ENCODE measurements at places on chromosomes 13 and 19.

DNA sequence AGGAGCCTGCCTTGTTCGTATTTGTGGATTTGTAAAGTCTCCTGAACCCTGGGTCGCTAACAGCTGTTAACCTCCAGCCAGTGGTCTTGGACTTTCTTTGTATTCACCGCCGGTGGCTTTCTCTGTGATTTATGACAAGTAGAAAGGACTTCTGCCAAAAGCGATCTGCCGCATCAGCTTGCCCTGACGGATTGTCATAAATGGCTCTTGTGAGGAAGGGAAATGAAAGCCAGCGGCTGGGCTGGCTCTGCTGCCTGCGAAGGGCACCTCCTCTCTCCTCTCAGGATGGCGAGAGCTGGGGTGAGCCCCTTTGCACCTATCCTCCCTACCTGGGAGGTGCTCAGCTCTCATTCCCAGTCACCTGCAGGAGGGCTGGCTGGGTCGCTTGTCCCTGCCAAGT lies 25.6 kb downstream of the DHRS12 start:
- no peak for DNase-seq

- DNase-seq: no peak
Observed at GRCh38 chr13:76756451-76756850, 129.8 kb downstream of the KCTD12 start.

DNA sequence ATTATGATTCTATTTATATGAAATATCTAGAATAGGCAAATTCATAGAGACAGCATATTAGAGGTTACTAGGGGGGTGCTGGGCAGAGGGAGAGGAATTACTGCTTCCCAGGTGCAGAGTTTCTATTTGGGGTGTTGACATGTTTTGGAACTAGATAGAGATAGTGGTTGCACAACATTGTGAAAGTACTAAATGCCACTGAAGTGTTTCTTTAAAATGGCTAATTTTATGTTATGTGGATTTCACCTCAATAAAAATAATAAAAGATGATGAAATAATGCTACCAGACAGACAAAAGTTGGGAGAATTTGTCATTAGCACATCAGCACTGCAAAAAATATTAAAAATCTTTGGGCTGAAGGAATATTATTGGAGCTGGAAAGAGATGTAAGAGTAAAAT lies 63.4 kb downstream of the SLC6A16 start:
- no peak for DNase-seq

DNA sequence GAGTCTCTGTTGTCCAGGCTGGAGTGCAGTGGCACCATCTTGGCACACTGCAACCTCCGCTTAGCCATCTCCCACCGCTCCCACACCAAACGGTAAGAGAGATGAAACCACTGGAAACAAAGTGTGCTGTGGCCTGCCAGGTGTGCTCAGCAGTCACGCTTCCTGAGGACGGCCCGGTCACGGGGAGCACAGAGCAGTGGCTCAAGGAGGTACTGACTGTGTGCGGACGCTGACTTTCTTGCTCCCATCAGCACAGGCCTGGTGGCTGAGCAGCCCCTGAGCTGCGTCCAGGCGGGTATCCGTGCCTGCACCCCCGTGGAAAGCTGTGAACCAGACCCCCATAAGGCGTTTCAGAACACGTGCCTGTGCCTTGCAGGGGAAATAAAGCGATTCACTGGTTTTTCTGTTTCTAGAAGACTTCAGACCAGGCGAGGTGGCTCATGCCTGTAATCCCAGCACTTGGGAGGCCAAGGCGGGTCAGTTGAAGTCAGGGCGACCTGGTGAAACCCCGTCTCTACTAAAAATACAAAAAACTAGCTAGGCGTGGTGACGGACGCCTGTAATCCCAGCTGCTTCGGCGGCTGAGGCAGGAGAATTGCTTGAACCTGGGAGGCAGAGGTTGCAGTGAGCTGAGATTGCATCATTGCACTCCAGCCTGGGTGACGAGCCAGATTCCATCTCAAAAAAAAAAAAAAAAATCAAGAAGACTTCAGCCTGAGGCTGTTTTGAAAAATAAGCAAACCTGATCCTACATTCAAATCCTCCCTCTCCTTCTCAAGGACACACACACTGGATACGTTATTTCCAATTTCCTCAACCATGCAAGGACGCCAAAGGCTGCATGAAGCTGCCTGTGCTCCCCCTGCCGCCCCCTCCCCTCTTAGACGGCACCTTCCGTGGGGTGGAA lies 25.5 kb downstream of the ADPRHL1 start:
- DNase-seq: peak; percentile 10

DNA sequence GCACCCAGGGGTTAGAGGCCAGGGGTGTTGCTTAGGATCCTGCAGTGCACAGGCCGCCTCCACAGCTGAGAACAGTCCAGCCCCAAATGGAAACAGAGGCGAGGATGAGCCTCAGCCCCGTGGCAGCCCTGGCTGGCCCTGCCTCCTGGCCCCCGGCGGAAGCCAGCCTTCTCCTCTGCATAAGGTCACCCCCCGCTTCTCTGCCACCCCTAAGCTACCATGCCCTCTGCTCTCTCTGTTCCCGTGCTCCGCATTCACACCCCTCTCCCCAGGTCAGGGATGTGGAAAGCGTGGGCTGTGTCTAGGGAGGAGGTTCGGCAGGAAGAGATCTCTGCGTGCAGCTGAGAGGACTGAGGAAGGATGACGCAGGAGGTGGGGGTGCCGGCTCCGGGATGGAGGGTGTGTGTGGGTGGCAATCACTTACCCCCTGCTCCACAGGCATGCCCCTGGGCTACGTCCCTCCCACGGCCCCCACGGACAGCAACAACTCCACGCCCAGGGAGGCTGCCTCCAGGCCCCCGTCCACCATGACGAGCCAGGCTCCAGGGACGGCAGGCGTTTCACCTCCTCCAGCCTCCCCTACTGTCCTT lies 6.0 kb downstream of the SSC5D start:
- DNase-seq: peak; percentile 44

DNA sequence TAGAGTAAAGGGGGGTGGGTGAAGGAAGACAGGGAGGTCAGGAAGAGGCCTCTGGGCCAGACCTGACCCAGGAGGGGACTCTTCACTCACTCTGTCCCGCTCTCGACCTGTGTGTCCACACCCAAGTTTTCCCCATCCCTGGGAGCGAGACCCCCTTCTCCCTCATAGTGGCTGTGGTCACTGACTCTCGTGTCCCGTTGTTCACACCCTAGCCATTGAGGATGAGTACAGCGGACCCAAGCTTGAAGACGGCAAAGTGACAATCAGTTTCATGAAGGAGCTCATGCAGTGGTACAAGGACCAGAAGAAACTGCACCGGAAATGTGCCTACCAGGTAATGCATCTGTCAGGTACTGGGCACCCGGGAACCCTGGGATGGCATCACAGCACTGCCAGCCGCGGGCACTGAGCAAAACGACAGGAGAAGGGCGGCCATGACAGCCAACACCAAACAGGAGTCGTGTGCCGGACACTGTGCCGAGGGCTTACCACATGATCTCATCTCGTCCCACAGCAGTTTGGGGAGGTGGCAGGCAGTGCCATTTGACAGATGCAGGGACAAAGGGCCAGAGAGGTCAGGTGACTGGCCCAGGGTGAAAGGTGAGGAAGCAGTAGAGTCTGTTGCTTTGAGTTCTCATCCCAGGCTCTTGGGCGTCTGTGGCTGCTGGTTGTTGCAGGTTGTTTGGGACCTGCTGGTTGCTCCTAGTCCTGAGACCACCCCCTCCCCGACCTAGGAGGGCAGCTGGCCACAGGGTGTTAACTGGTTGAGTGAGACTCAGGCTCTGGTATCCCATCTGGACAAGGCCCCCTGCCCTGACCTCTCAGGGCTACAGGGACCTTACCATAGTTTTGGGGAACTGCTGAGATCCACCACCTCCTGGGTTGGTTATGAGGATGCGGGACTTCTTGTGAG lies 29.6 kb downstream of the PPP5C start:
- no peak for DNase-seq

- DNase-seq: no peak
Observed at GRCh38 chr19:33684538-33685232, 62.9 kb downstream of the CHST8 start.

GRCh38 chr13:25783076-25783475 lies 268.7 kb downstream of the SHISA2 start:
- no peak for DNase-seq

GRCh38 chr13:44317752-44318151 lies 55.9 kb upstream of the SERP2 start:
- peak; percentile 70 for DNase-seq

DNA sequence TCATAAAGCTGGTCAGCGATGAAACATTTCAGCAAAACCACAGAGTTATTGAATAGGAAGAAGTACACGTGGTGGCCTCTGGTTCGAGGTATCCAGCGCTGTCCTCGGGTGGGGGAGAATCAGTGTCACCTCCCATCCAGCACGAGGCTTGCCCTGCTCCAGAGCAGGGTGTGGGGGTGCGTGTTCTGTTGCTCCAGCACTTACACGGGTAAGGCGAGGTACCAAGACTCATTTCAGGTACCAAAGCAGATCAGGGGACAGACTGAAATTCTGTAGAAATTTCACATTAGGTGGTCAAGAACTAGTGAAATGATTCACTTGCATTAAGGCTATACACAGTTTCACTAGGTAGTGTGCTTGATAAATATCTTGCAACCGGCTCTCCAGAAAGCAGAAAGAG lies 164.2 kb upstream of the SOX1 start:
- no peak for DNase-seq

GRCh38 chr19:14113762-14114414 lies 3.7 kb downstream of the PRKACA start:
- DNase-seq: no peak

DNA sequence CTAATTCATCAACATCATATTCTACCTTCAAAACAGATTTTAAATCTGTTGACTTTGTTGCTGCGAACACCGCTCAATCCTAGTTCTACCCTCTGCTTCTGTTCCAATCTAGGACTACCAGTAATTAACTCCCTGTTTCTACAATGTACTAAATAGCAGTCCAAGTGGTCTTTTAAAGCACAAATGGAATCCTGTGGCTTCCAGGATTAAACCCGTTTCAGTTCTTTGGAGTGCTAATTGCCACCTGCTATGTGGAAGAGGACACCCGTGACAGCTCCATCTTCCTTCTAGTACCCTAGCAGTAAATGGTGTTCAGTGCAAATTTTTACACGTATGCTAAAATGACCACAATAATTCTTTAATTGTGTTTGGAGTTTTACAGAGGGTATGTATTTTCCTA lies 232.1 kb downstream of the TDRD3 start:
- no peak for DNase-seq

GRCh38 chr13:77554069-77554468 lies 18.6 kb downstream of the SCEL start:
- no peak for DNase-seq

- peak; percentile 52 for DNase-seq
Observed at GRCh38 chr13:41216160-41216559, 21.8 kb upstream of the KBTBD7 start.

GRCh38 chr13:93535251-93535650 lies 308.6 kb downstream of the GPC6 start:
- DNase-seq: peak; percentile 62

DNA sequence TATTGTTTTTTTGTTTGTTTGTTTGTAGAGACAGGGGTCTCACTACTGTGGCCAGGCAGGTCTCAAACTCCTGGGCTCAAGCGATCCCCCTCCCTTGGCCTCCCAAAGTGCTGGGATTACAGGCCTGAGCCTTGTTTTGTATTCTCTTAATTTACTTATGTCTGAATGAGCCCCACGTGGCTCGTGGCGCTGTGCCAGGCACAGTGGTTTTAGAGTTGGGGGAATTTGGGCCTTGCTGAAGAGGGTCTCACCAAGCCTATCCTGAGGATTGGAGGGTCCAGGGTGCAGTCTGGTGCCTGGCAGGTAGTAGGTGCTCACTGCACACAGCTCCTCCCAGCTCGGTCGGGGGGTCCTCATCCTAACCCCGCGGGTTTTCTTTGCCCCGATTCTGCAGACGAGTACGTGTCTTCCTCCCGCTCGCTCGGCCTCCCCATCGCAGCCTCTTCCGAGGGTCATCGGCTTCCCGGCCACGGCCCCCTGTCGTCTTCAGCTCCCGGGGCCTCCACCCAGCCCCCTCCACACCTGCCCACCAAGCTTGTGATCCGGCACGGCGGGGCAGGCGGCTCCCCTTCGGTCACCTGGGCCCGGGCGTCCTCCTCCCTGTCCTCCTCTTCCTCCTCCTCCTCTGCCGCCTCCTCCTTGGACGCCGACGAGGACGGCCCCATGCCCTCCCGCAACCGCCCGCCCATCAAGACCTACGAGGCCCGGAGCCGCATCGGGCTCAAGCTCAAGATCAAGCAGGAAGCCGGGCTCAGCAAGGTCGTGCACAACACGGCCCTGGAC lies 12.1 kb upstream of the EHD2 start:
- no peak for DNase-seq

GRCh38 chr13:31250435-31250834 lies 50.7 kb downstream of the B3GLCT start:
- no peak for DNase-seq

DNA sequence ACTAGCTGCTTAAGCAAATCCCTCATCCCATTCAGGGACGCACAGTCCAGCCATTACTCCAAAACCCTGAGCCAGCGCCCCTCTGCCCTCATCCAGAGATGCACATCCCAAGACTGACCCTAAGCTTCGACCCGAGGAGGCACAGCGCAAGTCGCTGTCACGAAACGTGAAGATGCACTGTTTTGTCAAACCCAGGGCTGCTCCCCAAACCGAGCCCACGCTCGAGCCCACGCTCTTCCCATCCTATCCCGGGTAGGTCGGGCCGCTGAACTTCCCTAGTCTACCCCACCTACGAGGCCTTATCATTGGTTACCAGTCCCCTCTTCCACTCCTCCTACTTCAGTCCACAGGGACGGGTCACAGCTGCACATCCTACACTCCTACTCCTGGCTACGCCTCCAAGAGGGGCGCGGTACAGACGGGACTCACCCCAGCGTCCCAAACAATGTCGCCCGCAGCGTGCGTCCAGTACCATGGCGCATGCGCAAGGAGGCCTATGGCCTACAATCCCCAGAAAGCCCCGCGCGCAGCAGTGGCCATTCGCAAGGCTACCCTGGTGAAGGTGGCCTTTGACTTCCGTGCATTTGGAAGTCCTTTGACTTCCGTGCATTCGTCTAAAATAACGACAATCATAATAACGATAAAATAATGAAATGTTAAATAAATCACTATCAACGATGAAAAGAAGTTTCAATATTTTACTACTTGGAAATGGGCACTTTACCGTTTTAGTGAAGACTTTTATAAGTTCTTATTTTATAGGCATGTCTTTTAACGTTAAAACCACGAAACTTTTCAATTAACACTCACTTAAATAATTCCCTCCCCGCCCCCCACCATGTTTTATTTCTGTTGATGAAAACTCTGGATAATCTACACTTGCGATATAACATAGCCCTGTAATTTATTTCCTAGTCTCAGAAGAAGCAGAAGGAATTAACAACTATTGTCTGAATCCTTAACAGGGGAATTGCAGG lies at the start of gene ZNF285:
Gene ZNF285 (minus strand): TSS at position 470 of the 977 bp plus-strand sequence. CDS start 4,395 bp downstream, outside the sequence.
- peak; percentile 96 for DNase-seq

GRCh38 chr19:11142528-11143171 lies 12.9 kb downstream of the SPC24 start:
- peak; percentile 95 for DNase-seq

DNA sequence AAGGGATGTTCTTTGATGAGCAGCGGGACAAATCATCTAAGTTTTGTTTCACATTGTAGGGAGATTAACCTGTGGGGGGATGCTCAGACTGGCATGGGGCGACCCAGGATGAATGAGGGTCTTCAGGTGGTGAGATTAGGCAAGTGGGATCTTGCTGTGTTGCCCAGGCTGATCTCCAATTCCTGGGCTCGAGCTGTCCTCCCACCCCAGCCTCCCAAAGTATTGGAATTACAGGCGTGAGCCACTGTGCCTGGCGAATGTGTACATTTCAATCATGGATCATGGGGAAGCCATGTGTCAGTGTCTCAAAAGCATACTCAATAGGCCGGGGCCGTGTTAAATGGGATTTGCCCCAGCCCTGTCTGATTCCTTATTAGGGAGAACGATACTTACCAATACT lies 8.1 kb downstream of the SLC25A42 start:
- no peak for DNase-seq

GRCh38 chr13:45950386-45951000 lies 98.9 kb upstream of the SIAH3 start:
- no peak for DNase-seq

- no peak for DNase-seq
Observed at GRCh38 chr13:73365681-73366080, 306.9 kb downstream of the KLF5 start.

Data from fibroblast of skin of right biceps (primary cell).